ENCODE measurements at places on chromosomes 12 and 14. TPM values are rescaled to one million over a fixed set of nuclear protein-coding genes. Genes with fewer than 3 reads are reported as not detected.

Gene CEBPE
- 0.11 TPM for total RNA-seq

GRCh38 chr14:61350427-61351270 is 29.3 kb downstream of the PRKCH start:
- no peak for DNase-seq

DNA sequence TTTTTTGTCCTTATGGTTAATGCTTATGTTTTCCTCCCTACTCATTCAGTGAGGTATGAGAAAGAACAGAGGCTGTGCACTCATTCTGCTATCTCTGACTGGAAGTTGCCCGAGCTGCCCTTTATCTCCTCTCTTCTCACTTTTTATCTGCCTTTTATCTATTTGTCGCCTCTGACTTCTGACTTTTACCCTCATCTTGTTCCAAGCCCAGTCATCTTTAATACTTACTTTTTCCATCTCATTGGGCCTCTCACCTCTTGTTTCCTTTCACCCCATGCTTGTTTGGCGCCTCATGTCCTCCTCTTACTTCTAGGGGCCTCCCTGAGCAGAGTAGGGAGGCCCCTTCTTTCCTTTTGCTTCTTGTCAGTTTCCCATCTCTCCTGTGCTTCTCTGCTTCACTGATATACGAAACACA is 50.7 kb downstream of the DIP2B start:
- DNase-seq: no peak

GRCh38 chr14:77467801-77468200 is 9.9 kb downstream of the AHSA1 start:
- no peak for DNase-seq

- no peak for DNase-seq
Observed at GRCh38 chr14:28745176-28745575, 21.4 kb upstream of the FOXG1 start.

DNA sequence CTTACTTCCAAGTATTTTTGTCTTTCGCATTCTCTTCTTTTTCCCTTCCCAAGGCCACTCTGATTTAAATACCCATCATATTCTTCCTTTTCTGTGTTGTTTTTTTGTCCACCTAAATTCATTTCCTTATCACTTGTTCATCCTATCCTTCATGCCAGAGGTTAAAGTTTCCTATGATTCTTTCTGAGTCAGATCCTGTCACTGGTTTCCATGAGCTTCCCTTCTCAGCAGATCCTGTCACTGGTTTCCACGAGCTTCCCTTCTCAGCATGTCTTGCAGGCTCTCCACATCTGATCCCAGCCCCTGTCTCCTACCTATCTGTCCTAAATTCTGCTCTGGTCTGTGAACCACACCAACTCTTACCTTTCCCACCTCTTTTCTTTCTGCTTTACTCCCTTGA is 311.8 kb upstream of the RGS6 start:
- peak; percentile 71 for DNase-seq
